ENCODE measurements at places on chromosomes 4 and X.

DNA sequence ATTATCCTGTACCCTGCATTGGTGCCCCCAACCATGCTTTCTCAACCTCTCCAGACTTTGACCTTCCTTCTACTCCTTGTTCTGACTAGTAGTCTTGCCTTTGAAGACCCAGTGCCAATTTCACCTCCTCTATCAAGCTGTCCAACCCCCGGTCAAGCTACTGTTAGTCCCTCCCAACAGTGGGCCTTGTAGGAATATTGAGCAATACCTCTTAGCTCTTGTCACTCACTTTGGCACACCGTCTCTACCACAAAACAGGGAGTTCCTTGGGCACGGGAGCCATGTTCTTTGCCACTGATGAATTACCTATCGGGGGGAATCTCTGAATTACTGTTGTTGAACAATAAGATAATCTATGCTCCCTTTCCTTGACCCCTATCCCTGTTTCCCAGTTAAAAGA lies 25.2 kb downstream of the LAS1L start:
- DNase-seq, result no peak

DNA sequence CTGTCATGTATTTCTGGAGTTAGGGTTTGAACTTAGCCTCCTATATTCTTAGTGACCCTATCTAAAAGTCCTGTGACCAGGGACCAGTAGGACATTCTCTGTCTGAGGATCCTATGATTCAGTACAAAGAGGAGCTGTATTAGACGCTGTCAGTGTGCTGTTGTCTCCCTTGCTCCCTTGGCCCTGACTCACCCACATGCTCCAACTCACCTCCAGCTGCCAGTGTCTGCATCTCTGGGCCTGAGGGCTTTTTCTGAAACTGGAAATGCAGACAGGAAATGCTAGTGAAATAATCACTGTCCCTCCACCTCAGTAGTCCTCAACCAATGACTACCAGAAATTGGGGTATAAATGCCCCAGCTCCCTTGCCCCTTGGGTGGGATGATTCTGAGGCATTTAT lies 535.3 kb upstream of the RPS6KA3 start:
- DNase-seq, result no peak

GRCh38 chr4:95534032-95534431 lies 14.7 kb downstream of the UNC5C start:
- no peak for DNase-seq

GRCh38 chr4:32025851-32026459 lies 1305.8 kb downstream of the PCDH7 start:
- no peak for DNase-seq

- DNase-seq, result no peak
These were observed 3.0 kb downstream of the BCLAF3 start for GRCh38 chrX:19987856-19988255.

GRCh38 chrX:145881175-145881995 lies 63.8 kb downstream of the SLITRK2 start:
- no peak for DNase-seq

- DNase-seq, result no peak
These were observed 160.0 kb upstream of the PDE5A start for GRCh38 chr4:119788349-119789266.

DNA sequence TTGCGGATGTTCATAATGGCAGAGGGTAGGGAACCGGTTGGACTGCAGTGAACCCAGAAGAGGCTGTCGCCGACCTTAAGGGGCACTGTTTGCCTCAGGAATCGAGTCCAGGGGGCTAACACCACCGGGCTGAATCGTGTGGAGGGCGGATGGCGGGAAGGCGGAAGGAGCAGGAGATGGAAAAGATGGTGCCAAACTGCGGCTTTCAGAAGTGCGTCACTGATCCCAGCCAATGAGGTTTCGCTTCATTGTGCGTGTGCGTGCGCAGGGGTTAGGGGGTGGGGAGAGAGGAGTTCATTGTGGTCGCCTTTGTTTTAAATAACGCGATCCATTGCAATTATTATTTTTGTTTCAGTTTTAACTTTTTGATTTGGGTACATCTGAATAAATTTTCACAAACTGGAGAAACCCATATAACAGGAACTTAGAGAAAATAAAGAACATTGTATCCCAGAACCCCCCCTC lies at the start of gene NAA11:
NAA11 (minus strand) TSS at position 198 of the 465 bp plus-strand sequence; CDS start at position 14, 184 bp downstream.
- DNase-seq, result no peak

- no peak for DNase-seq
These were observed 21.0 kb downstream of the MSX1 start for GRCh38 chr4:4880492-4880891.

GRCh38 chr4:117793845-117794480 lies 240.3 kb upstream of the NDST3 start:
- no peak for DNase-seq

GRCh38 chrX:43631841-43632240 lies 24.3 kb upstream of the MAOA start:
- no peak for DNase-seq

DNA sequence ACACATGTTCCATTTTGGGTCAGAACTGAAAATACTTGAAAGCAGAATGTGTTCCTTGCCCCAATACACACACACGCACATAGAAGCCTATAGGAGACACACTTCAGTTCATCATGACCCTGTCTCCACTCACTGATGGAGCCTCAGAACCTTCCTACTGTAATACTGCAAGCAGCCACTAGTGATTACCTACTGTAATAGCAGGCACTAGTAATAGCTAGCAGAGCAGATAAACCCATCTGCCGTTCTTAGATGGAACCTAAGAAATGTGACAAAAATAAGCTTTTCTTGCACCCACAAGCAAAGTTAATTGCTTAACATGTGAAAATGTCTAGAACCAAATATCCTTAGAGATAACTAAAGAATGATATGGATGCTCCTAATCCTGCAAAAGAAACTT lies 13.6 kb downstream of the AMTN start:
- DNase-seq, result no peak

GRCh38 chrX:111511477-111511876 lies at the start of gene SERTM2:
Gene SERTM2, plus strand, starts transcription at chrX:111511645. Its CDS starts 7,213 bp downstream, at chrX:111518858.
- DNase-seq, result no peak

GRCh38 chr4:6087669-6088341 lies 69.6 kb upstream of the C4orf50 start:
- peak; percentile 59 for DNase-seq

DNA sequence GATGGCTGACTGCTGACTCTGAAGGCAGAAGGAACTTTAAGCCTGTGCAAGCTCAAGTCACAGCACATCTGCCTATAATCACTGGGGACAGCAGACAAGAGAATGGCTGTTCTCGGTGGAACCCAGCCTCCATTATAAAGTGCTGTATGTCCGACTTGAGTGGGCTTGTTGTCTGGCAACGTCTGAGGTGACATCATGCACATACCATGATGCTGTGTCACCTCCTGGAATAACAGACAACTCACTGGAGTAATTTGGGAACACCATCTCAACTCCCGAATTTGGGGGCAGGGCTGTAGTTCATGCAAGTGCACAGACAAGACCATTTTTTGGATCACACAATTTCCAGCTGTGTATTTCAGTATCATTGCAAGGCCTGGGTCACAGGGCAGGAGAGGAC lies 59.8 kb upstream of the GPM6B start:
- peak; percentile 25 for DNase-seq

DNA sequence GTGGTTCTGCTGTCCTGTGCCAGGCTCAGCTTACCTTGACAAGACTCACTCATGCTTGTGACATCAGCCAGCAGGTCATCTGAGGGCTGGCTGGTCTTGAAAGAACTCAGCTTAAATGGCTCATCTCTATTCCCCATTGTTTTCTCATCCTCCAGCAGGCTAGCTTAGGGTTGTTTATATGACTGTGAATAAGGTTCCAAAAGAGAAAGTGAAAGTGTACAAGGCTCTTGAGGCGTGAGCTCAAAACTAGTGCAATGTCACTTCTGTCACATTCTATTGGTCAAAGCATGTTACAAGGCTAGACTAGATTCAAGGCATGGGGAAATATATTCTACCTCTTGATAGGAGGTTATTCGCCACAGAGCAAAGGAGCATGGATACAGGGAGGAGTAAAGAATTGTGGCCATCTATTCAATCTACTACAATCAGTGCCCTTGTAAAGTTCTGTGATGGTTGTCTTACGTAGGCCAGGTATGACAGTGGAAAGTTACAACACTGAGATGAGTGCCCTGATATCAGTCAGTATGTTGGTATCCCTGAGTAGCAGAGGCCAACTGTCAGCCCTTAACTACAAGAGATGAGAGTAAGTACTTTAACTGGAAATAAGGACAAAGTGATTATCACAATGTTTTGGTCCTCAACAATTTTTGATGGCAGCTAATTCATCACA lies 19.8 kb upstream of the TMLHE start:
- DNase-seq, result no peak

DNA sequence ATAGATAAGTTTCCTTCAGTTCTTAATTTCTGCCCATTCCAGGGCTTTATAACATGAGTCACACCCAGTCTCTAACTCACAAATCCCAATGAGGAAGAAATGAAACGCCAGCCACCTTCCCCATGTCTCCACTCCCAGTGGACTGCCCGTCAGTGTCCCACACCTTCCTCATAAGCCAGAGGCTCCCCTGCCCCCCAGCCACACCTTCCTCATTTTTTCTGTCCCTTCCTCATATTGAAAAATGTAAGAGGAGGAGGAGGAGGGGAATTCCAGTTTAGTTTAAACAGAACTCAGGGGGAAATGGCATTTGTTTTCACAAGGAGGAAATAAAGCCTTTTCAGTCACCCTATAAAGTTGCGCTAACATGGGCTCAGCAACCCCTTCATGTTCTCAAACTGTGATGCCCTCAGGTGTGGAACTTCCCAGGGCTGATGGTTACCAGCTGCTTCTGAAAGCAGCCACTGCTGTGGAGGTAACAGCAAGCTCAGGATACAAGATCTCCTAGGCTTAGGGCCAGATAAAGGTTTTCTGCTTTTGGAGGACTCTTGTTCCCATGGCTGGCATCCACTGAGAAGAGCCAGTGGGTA lies 97.8 kb downstream of the PARM1 start:
- no peak for DNase-seq

DNA sequence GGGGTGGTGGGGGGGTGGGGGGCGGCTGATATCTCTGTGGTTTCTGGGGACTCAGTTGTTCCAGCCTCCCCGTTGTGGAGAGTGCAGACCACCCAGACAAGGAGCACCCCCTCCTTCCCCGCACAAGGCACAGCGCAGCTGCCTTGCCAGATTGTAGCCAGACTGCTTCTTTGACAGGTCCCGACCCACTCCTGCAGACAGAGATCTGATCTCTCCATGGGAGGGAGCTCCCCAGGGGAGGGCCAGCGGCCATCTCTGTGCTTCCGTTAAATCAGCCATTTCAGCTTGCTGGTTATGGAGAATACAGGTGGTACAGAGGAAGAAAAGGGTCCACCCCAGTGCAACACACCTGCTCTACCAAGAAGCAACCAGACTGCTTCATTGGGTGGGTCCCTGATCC lies 80.8 kb downstream of the FGF16 start:
- DNase-seq, result no peak

GRCh38 chr4:168440442-168441264 lies 39.6 kb downstream of the DDX60L start:
- no peak for DNase-seq

- DNase-seq, result no peak
These were observed 103.0 kb downstream of the CPZ start for GRCh38 chr4:8695237-8696219.

GRCh38 chrX:140431521-140431920 lies 73.3 kb downstream of the SOX3 start:
- DNase-seq, result no peak

- no peak for DNase-seq
These were observed 18.2 kb downstream of the HOPX start for GRCh38 chr4:56662782-56663468.

DNA sequence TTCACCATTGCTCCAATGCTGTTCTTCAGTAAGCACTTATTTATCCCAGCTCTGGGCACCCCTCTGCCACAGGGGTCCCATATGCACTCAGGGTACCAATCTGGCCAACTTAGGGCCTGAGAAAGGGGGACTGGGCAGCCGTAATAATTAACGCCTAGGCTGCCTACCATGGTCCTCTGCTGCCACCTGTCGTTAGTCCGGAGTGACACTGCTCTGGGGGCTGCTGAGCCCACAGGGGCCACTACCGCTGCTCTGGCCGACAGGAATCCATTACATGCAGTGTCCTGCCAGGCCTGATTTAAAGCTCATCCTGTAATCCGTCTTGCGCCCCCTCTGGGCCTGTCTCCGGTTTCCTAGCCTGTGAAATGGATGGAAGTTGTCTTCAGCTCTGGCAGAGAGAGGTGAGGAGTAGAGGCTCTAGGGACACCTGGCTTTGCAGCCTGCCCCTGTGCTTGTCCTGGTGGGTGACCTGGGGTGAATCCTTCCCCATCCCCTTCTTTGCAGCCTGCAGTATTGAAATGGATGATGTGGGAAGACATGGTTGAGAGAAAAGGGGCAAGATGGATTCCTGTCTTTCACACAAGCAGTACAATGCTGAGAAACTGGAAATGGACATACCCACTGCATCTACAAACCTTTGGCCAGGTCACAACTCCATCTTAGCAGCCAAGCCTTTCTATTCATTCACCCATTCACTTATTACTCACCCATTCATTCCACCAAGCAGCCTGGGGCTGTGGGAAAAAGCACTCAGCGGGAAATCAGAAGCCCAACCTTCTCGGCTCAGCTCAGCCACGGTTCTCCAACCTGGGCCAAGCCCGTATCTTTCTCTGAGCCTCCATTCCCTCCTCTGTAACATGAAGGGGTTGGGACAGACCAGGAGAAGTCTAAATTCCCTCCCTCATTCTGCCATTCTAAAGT lies 116.3 kb upstream of the NALF2 start:
- DNase-seq, result peak; percentile 73

DNA sequence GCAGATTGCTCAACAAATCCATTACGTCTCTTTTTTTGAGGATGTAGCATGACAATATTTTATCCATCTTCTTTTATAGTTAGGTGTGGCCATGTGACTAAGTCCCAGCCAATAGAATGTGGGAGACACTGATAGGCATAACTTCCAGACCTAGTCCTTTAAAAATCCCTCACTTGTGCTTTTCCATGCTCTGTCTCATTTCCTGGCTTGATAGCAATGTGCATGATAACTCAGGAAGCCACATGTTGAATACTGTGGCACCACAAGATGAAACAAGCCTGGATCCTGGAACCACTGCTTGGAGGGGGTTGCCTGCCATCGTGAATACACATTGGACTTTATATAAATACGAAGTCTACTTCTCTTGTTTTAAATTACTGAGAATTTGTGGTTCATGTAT lies 184.0 kb upstream of the NEIL3 start:
- no peak for DNase-seq

- no peak for DNase-seq
These were observed 87.9 kb upstream of the SPRY1 start for GRCh38 chr4:123308667-123309066.

DNA sequence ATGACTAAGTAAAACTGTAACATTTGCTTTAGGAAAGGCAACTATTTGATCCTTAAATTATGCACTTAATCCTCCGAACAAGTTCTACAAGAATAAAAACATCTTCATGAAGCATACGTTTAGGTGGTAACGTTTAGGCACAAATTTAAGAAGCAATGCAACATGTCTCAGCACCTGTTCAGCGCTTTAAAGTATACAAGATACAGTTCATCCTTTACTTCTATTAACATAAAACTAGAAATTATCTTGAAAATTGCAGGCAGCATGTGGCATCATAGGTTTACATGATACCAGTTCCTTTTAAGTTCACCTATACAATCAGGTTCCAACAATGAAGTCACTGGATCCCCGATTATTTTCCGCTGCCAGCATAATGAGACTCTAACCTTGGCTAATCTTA lies 1.5 kb downstream of the PLA2G12A start:
- no peak for DNase-seq

Data from right hindlimb (tissue), 1 donor.